ENCODE measurements at places on chromosomes 1 and 21.

GRCh38 chr1:2221271-2221670 lies 6.8 kb upstream of the SKI start:
- no peak for DNase-seq

- no peak for DNase-seq
These were observed 16.6 kb downstream of the SLC26A9 start for GRCh38 chr1:205926636-205927035.

- no peak for DNase-seq
These were observed 55.8 kb upstream of the SELENON start for GRCh38 chr1:25744140-25744581.

DNA sequence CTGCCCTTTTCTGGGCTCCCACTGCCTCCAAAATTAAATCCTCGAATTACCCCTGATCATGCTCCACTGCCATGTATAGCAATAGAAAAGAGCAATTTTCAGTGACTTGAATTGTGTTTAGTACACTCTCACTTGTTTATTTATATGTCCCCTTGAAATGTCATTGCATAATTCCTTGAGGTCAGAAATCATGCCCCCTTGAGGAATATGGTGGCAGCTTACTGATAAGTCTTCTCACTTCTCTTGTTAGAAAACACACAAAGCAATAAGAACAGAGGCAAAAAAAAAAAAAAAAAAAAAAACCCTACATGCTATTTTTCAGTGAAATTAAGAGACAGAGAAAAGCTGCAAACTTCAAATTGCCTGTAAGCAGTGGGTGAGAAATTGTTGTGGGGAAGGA lies 37.5 kb downstream of the GPR88 start:
- no peak for DNase-seq

GRCh38 chr1:93442008-93442666 lies 5.8 kb upstream of the FNBP1L start:
- no peak for DNase-seq

GRCh38 chr1:40708750-40709099 lies 17.2 kb downstream of the NFYC start:
- no peak for DNase-seq

DNA sequence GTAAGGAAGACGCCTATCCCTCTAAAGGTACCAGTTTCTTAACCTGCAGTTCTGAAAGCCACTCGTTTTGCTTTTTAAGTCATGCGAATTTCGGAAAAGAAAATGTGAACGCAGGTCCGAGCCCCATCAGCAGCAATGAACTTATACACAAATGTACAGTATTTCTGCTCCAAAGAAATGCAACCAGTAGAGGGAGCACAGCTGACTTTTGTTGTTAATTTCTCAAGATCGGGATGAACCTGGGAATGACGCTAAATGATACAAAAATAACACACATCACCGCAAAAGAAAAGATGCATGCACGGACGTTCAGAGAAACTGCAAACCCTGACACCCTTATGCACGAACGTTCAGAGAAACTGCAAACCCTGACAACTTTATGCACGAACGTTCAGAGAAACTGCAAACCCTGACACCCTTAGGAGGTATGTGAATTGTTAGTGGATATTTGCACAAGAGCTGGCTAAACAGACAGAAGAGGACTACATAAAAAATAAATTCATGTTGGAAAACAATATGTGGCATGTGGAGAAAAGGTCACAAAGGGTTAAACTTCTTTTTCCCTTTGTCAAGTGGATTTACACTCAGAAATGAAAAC lies 3.5 kb upstream of the TIAM1 start:
- no peak for DNase-seq

GRCh38 chr1:35768350-35769187 lies 1.2 kb downstream of the CLSPN start:
- no peak for DNase-seq

GRCh38 chr1:23650344-23650990 lies 41.1 kb upstream of the RPL11 start:
- DNase-seq = no peak

- no peak for DNase-seq
These were observed 9.6 kb downstream of the UMODL1 start for GRCh38 chr21:42080788-42081083.

DNA sequence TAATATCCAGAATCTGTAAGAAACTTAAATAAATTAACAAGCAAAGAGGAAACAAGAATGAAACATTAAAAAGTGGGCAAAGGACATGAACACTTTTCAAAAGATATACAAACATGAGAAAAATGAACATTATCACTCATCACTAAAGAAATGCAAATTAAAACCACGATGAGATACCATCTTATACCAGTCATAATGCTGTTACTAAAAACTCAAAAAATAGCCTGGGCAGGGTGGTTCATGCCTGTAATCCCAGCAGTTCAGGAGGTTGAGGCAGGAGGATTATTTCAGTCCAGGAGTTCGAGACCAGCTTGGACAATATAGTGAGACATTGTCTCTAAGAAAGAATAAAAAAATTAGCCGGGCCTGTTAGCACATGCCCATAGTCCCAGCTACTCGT lies 6.1 kb downstream of the ZNF124 start:
- DNase-seq = no peak

- no peak for DNase-seq
These were observed 31.6 kb downstream of the PTGS2 start for GRCh38 chr1:186648613-186649012.

DNA sequence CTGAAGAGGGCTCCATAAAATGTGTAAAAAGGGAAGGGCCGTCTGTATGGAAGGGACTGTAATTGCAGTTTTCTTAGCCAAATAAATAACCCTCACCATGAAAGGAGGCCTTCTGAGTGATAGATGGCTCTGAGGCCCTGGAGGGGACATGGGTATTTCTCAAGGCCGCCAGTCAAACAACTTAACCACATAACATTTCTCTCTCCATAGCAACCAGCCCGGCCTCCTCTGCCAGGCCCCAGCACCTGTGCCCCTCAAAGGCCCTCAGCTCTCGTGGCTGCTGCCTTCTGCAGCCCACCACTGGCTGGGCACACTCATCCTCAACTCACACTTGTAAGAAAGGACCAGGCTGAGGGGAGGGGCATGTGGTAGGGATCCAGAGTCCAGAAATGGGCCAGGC lies 57.0 kb upstream of the GJB5 start:
- DNase-seq = no peak

- DNase-seq = no peak
These were observed 16.2 kb downstream of the DNAJC11 start for GRCh38 chr1:6685381-6685780.

DNA sequence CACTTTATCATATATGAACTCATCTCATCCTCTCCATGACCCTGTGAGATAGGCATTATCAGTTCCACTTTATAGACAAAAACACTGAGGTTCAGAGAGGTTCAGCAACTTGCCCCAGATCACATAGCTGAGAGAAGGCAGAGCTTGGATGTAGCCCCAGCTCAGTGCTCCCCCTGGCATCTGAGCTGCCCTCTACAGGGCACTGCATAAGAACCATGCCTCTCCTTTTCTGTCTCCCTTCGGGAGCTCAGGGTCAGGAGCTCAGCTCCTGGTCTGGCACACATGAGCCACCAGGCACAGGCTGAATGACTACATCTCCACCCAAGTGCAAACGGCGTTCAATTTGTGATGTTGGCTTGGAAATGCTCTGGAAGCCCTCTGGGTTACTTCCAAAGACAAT lies 16.9 kb downstream of the RAB7B start:
- DNase-seq = no peak

GRCh38 chr1:167056529-167057231 lies 33.5 kb downstream of the GPA33 start:
- no peak for DNase-seq

DNA sequence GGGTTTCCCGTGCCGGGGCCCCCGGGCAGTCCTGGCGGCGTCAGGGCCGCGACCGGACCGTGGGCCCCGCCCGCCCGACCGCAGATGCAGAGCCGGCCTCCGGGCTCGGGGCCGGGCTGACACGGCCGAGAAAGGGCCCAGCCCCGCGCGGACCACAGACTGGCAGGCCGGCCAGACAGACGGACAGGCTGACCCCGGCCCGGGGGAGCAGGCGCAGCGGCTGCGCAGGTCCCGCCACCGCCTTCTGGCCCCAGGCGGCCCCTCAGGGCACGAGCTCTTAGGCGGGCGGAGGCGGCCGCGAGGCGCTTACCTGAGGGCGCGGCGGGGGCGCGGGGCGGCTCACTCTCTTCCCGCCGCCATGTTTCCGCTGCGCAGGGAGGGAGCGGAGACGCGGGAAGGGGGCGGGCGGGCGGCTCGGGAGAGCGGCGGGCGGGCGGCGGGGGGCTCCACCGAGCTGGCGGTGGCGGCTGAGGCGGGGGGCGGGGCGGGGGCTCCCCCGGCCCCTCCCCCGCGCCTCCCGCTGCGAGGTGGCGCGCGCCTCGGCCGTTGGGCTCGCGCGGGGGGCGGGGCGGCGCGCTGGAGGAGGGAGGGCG lies at the start of gene SCMH1:
TSS of gene SCMH1 (minus strand) at position 558 of the 593 bp plus-strand sequence. CDS start 56,173 bp downstream, outside the sequence.
- DNase-seq = peak; percentile 44

DNA sequence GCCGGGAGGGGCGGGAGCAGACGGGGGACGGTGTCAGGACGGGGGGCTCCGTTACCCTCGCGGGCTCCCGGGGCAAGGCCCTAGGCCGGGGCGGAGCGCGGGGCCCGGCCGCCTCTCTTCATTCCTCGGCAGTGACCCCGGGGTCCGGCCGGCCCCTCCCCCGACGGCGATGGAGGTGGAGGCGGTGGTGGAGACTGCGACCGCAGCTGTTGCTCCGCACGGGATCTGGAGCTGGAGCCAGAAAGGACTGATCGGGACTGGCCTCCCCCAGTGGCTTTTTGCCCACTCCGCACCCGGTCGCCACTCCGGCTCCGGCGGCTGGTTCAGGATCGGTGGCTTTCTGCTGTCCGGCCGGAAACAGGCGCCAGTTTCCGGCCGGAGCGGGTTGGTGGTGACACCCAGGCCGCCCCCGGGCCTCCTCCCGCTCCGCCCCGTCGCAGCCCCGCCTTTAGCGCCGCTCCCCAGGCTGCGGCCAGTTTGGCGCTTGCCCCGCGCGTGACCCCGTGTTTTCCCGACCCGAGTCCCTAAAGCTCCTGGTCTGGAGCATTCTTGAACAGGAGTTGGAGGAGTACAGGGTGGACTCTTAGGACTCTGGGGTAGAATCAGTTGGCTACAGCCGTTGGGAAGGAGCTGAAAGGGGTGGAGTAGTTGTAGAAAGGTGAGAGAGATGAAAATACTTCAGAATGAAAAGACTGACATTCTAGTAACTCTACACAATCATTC lies at the start of gene OTUD7B:
TSS of gene OTUD7B (minus strand) at position 334 of the 723 bp plus-strand sequence. CDS start 33,216 bp downstream, outside the sequence.
- DNase-seq = peak; percentile 60

GRCh38 chr1:177246710-177247580 lies 76.2 kb downstream of the BRINP2 start:
- no peak for DNase-seq

DNA sequence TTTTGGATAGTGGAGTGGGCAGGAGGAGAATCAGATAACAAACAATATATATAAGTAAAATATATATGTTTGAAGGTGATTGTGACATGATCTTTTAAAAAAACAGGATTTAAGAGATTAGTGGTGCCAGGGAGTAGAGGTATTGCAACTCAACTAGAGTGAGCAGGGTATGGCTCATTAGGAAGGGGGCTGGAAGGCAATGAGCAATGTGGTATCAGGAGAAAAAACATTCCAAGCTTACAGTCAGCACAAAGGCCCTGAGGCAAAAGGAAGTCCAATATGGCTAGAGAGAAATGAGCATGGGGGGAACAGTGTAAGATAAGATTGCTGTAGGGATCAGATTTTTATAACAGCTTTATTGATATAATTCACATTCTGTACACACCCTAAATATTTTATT lies 5.3 kb upstream of the GADD45A start:
- no peak for DNase-seq

DNA sequence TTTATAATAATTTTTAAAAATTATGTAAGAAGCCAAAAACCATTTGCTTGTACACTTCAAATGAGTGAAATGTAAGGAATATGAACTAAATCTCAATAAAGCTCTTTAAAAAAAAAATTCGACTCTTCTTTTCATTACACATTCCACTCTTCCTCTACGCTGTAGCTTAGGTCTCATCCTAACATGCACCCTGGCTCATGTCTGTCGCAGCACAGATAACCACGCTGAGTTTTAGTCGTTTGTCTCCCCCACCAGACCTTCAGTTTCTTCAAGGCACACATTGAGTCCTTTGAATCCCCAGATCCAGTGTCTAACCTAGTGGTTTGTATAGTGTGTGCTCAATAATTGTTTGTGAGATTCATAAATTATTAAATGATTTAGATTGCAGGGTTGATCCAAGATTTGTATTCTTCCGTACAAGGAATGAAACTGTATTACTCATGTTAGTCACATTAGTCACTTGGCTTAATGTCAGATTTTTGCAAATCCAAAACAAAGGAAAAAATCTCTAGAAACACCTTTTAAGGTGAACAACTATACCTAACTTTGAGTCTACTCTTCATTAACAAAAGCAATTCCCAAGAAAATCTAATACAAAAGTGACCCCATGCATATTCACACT lies 57.3 kb downstream of the SLC25A24 start:
- DNase-seq = no peak

Measured in activated T-cell treated with anti-CD3 and anti-CD28 coated beads for 4 hours (primary cell).